Vagina (tissue), 2 donors: ENCODE measurements at places on chromosomes 1 and 21. TPM values are rescaled to one million over a fixed set of nuclear protein-coding genes. Genes with fewer than 3 reads are reported as not detected.

DNA sequence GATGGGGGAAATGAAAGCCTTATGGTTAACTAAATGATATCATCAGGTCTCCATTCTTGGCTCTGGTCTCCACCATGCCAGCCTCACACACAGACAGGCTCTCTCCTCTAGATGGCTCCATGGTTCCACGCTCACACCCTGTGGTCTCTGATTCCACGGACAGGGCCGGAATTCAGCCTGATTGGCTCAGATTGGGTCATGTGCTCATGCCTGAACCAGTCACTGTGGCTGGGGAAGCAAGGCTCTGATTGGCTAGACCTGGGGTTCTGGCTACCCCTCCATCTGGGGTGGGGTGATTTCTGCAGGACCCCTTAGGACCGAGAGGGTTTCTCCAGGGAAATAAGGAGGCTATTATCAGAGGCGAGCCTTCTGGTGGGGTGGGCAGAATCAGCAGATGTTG lies 277.0 kb downstream of the PTPRU start:
- DNase-seq: peak; percentile 84

DNA sequence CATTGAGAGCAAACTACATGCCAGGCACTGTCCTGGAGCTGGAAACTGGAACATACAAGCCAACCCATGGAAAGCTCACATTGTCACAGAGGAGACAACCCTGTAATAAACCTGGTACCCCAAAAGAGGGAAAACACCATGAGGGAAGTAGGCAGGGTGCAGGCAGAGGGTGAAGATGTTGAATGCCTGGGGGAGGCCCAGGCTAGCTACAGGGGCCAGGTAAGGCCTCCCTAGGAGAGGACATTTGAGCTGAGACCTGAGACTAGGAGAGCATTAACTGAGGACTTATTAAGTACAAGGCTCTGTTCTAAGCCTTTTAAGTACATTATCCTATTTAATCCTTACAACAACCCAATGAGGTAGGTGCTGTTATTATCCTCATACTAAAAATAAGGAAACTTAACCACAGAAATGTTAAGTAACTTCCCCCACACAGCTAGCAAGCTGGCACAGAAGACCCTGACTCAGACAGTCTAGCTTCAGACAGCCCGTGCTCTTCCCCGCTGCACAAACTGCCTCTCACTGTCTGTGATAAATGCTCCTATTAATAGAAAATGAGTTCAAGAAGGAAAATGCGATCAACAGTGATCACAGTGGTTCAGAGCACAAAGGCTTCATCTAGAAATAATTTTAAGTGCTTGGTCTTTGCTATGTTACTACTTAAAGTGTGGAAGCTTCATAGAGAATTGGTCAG lies 41.8 kb downstream of the ZNF281 start:
- DNase-seq: no peak

GRCh38 chr1:208979776-208980175 lies 603.7 kb upstream of the CAMK1G start:
- DNase-seq: no peak

GRCh38 chr1:178716111-178716510 lies 8.9 kb upstream of the RALGPS2 start:
- no peak for DNase-seq

GRCh38 chr21:43354026-43354420 lies 72.9 kb downstream of the SIK1 start:
- DNase-seq: no peak

GRCh38 chr1:80673935-80674597 lies 1126.7 kb upstream of the ADGRL2 start:
- DNase-seq: no peak

- no peak for DNase-seq
Measured at GRCh38 chr1:55337801-55338447, 122.8 kb upstream of the USP24 start.

DNA sequence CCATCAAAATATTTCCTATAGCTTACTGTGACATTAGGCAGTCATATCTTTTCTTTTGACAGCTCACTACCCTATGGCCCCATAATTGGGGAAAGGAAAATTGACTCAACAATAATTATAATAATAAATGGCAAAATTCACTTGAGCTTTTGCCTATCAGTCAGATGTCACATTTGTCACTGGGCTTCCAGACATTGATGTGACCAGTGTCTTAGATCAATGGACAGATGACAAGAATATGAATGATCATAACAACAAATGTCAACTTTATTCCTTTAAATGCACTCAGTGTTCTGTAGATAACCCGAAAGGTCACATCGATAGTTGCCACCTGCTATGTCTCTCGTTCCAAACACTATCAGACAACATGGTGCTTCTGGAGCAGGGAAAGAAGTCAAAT lies 266.7 kb downstream of the GPATCH2 start:
- no peak for DNase-seq

DNA sequence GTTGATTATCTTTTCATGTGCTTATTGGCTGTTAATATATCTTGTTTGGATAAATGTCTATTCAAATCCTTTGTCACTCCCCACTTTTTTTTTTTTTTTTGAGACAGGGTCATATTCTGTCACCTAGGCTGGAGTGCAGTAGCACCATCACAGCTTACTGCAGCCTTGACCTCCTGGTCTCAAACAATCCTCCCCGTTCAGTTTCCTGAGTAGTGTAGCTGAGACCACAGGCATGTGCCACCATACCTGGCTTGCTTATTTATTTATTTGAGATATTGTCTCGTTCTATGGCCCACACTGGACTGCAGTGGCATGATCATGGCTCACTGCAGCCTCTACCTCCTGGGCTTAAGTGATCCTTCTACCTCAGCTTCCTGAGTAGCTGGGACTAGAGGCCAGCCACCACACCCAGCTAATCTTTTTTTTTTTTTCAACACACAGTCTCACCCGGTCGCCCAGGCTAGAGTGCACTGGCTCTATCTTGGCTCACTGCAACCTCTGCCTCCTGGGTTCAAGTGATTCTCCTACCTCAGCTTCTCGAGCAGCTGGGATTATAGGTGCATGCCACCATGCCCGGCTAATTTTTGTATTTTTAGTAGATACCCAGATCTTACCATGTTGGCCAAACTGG lies 13.9 kb upstream of the MYCL start:
- no peak for DNase-seq

DNA sequence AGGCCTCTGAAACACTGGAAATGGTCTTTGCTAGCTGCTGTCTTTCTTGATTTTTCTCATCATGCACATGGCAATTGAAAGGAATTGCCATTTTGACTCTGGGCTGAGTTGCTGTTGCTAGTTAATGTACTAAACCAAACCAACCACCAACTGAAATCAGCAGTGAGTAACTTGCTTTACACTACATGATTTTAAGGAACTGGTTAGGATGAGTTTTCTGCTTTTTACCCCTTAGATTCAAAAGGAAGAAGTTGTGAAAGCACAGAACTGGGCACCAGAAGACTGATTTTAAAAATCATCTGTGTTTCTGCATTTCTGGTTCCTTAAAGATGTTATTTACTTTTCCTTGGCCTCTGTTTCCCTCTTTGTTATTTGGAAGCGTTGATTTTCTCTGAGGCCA lies 361.9 kb downstream of the HLX start:
- no peak for DNase-seq

DNA sequence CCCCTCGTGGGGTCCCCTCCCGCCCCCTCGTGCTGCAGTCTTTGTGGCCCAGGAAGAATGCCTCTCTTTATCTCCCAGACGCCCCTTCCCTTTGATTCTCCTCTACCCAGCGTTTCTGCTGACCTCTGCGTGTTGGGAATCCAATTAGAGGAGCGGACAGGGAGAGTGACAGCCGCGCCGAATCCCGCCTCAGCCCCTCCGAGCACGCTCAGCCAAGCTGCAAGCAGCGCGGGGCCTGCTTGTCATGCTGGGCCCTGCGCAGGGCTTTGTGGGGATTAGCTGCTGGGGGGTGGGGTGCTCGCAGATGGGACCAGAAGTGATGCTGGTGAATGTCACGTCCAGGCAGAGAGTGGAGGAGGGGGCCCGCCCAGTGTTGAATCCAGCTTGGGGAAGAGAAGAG lies 91.1 kb downstream of the EPHB2 start:
- DNase-seq: no peak

GRCh38 chr1:32501865-32502264 lies 37.0 kb downstream of the ZBTB8B start:
- DNase-seq: no peak

- DNase-seq: no peak
Measured at GRCh38 chr21:42661688-42662429, 8.4 kb downstream of the PDE9A start.

- DNase-seq: no peak
Measured at GRCh38 chr1:22461100-22461499, 9.4 kb downstream of the ZBTB40 start.

- peak; percentile 67 for DNase-seq
Measured at GRCh38 chr1:29679316-29679715, 443.0 kb downstream of the PTPRU start.

RGS7 gene
- total RNA-seq: not detected

PTAFR gene
- total RNA-seq: 1.2 TPM

S100A1 gene
- not detected for total RNA-seq

PLA2G5 gene
- total RNA-seq: 2.7 TPM

ZNF683 gene
- total RNA-seq: not detected
